Activated CD4-positive, alpha-beta T cell treated with anti-CD3 and anti-CD28 coated beads for 36 hours (primary cell): ENCODE measurements at places on chromosomes 11 and 22.

DNA sequence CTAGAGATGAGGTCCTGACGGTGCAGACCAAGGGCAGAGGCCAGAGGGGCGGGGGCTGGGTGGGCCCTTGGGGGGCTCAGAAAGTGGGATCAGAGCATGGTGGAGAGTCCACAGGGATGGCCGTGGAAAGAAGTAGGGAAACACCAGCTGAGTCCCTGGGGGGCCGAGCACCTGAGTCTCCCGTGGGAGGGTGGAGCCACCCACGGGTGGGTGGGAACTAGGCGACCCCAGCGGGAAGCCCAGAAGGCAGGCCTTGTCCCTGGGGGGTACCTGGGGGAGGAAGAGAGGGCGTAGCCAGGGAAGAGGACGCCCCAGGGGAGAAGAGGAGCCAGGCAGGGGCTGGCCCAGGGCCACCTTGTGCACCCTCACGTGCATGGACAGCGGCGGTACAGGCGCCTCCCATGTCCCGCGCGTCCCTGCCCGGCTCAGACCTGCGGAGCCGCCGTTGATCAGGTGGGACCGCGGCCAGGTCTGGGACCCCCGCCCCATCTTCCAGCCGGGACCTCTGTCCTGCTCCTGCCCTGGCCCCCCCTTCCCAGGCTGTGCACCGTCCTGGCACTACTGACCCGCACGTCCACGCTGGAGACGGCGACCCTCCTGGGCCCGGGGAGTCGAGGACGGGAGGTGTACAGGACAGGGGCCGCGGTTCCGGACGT is 10.2 kb downstream of the CRELD2 start:
- DNase-seq: no peak

- peak; percentile 66 for DNase-seq
Observed at GRCh38 chr22:44107340-44107739, 73.4 kb upstream of the PARVG start.

- DNase-seq: no peak
Observed at GRCh38 chr11:71936825-71937224, 8.0 kb downstream of the RNF121 start.

GRCh38 chr11:15829312-15829711 is 527.0 kb downstream of the SOX6 start:
- DNase-seq: no peak

DNA sequence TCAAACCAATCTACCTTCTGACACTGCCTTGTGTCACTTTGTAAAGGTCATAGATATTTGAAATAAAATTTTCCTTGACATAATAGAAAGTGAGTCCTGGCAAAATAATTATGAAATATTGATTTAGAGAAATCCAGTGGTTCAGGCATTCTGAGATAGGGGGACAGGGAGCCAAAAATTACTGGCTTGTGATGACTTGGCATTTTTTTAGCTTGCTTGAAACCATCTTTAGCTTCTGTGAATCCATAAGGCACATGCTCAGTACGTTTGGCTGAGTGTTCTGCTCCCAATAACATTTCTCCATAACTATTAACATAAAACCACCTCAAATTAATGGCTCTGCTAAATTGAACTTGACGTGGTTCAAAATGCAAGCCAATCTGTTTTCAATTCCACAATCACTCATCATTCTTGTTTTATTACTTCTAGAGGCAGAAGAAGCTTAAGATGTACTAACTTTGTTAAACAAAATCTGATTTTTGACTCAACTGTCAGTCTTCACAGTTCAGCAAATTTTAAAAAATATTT is 209.0 kb downstream of the LRRC4C start:
- DNase-seq: no peak

DNA sequence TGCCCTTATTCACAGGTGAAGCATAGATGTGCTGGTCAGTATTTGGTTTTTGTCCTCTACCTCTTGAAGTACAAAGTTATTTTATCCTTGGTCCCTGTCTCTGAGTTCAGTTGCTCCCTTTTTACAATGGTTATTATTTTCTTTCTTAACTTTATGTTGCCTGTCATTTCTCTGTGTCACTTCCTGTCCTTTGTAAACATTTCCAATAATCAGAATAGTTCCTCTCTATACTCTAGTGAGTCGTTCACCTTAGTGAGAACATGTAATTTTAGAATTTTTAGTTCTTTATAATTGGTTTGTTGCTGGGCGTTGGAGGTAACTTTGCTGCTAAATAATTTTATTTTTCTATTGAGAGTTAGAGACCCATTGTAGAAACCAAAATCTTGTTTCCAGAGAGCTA is 16.0 kb downstream of the CSTPP1 start:
- DNase-seq: no peak
